ENCODE measurements at places on chromosomes 11 and 22.

- peak; percentile 49 for DNase-seq
Observed at GRCh38 chr11:132312161-132312560, 941.7 kb downstream of the NTM start.

DNA sequence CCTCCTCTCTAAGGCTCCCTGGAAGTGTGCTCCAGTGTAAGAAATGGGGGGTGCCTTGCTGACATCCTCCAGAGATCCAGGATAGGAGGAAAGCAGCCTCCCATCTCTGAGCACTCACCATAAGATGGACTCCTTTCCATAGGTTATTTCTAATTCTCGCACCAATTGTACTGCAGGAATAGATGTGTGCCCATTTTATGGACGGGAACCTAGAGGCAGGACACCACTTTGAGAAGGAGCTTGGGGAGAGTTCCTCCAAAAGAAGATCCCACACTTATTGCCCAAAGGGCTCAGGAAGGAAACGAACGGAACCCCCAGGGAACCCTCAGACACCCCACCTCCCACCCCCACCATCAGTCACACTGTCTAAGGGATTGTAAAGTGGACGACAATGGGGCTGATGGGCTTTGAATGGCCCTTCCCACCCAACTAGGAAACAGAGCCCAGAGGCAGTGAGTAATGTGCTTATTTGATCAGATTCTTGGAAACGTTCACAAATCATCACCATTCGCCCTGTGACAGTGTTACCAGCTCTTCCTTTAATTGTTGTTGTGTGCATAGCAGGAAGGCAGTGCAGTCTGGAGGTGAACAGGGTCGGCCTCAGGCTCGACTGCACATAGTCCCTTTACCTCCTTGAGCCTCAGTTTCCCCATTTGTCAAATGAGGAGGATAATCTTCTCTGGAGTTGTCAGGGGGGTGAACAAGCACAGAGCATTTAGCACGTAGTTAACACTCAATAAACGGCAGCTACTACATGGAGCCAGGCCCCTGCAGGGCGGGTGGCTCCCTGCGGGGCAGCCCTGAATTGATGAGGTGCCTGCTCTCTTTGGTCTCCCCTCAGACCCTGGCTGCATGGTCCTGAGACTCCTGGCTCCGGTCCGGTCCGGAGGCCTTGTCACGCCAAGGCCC, 8.4 kb upstream of the MN1 start:
- no peak for DNase-seq

DNA sequence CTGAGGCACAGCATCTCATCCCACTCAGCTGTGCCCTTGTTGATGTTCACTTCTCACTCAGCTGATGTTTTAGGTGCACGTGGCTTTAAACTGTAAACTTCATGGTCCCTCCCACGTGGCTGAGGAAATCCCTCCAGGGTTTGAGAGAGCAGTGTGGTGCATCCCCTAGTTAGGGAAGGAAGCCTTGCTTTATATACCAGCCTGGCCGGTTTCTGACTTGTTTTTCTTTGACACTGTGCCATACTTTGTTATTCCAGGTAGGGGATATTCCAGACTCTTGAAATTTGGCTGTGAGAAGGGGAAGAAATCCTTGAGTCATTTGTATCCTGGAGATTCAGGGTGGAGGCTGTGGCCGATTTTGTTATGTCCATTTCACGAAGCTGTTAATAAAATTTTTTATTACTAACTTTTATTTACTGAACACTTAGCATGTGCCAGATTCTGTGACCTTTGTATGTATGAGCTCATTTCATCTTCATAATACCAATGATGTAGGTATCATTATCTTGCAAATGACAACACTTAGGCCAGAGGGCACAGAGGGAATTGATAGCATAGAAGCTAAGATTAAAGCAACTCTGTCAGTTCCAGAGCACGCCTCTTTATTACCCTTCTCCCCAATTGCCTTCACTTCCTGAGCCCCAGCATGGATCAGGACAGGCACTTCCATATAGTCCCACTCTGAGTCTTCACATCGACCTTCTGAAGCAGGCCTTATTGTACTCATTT, 116.6 kb downstream of the NAV2 start:
- DNase-seq, result no peak

- DNase-seq, result peak; percentile 82
Observed at GRCh38 chr11:118916842-118917388, 8.8 kb downstream of the BCL9L start.

DNA sequence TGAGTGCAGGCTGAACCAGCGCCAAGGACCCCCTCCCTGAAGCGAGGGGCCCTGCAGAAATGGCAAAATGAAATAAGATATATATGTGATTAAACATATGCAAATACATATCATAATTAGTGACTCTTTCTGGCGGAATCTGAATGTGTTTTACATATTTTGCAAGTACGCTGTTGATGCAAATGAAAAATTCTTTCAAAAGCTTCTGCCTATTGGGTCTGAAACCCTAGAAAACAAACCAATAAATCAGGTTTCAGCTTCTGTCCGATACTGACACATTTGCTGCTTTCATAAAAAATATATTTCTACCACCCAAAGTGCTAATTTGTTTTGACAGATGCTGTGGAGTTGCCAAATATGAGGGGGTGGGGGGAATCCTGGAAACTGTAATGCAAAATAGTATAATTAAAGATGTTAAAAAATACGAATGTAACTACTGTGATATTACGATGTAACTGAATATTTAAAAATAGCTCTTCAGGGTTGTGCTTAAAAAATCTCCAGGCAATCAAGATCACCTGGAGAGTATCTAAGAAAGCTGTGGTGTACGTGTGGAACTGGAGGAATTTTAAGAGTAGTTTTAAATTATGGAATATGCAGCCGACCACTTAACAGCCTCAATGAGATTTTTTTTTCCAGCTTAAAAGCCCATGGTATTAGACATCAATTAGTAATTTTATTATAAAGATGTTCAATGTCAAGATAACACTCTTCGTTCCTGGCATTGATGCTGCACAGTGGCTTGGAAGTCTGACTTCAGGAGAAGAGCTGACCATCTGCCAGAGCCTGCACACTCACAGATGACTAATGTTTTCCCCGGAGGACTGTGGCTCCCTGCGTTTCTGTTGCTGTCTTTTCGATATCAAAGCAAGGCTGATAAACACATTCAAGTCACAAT, 122.2 kb upstream of the RCN1 start:
- peak; percentile 65 for DNase-seq
